ENCODE measurements at places on chromosomes 7 and 10. TPM values are rescaled to one million over a fixed set of nuclear protein-coding genes. Genes with fewer than 3 reads are reported as not detected.

CCDC126 gene
- total RNA-seq: 10.1 TPM

STEAP4 gene
- total RNA-seq: 19.9 TPM

GIMAP2 gene
- total RNA-seq: 3.1 TPM

RNF32 gene
- total RNA-seq: 0.38 TPM

PTCD1 gene
- 3.4 TPM for total RNA-seq

LRMDA gene
- 4.5 TPM for total RNA-seq

PRKAR2B gene
- total RNA-seq: 37.7 TPM

C10orf105 gene
- not detected for total RNA-seq

CPA1 gene
- not detected for total RNA-seq

AZGP1 gene
- 114 TPM for total RNA-seq

DBNL gene
- total RNA-seq: 48.9 TPM

TRIM73 gene
- total RNA-seq: 1.4 TPM

IQUB gene
- 0.78 TPM for total RNA-seq

PAX4 gene
- total RNA-seq: not detected

SFXN3 gene
- 30.8 TPM for total RNA-seq

ATOH7 gene
- total RNA-seq: not detected

HMX2 gene
- not detected for total RNA-seq

CFAP70 gene
- total RNA-seq: 1.4 TPM

CLCN1 gene
- total RNA-seq: not detected

Measured in cardiac septum (tissue), 1 donor.